ENCODE measurements at places on chromosomes 4 and X.
A peak's percentile ranks its signal among the peaks of the same experiment; 100 is the strongest.

- DNase-seq, result peak; percentile 44
Measured at GRCh38 chr4:159191989-159192388, 89.1 kb downstream of the RAPGEF2 start.

DNA sequence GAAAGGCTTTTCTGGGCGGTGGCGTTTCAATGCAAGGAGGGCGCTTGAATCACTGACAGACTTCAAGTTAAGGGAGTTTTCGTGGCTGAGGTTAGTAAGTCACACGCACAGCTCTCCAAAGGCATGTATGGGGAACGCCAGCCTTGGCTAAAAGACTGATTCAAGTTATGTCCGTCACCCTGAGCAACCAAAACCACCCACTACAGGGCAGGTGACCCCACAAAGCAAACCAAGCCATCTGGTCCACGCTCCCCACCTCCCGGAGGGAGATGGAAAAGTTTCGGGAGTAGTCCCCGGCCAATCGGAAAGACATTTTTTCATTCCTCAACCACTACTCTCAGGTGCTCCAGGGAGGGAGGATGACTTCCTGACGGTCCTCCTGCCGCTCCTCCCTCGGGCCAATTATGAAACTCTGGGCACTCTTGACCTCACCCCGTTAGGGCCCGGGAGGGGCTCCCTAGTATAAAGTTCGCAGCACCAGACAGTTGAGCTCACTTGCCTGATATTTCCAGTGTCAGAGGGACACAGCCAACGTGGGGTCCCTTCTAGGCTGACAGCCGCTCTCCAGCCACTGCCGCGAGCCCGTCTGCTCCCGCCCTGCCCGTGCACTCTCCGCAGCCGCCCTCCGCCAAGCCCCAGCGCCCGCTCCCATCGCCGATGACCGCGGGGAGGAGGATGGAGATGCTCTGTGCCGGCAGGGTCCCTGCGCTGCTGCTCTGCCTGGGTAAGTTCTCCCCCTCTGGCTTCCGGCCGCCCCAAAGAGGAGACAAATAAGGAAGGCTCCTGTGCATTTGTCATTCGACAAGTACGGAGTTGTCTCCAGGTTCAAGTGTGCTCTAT lies at the start of gene EREG:
TSS of gene EREG (plus strand) at position 494 of the 840 bp plus-strand sequence. CDS start at position 658, 164 bp downstream.
- DNase-seq, result peak; percentile 3

DNA sequence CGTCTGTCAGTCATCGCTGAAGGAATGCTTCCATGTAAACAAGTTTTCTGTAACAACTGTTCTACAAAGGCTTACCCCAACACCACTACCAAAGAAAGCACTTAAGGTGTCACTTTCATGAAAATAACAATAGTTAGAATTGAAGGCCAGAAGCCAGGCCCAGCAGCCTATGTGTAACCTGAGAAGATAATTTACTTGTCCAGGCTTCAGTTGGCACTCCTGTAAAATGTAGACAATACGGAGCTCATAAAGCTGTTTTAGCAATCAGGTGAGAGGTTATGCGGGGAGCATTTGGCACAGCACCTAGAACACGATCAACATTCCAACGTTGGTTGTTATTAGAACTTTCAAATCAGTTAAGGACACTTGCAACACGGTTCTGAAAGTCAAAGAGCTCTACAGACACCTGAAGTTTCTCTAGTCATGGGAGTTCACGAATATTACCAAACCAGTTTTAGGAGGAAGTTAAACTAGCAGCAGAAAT lies 15.7 kb downstream of the ADGRA3 start:
- DNase-seq, result no peak

- DNase-seq, result no peak
Measured at GRCh38 chr4:60611762-60612496, 588.2 kb upstream of the ADGRL3 start.

- DNase-seq, result peak; percentile 12
Measured at GRCh38 chr4:163484906-163485305, 9.6 kb upstream of the TMA16 start.

GRCh38 chr4:1711055-1711570 lies 1.0 kb downstream of the SLBP start:
- DNase-seq, result no peak

GRCh38 chr4:70945046-70945445 lies 42.9 kb downstream of the MOB1B start:
- DNase-seq, result no peak

DNA sequence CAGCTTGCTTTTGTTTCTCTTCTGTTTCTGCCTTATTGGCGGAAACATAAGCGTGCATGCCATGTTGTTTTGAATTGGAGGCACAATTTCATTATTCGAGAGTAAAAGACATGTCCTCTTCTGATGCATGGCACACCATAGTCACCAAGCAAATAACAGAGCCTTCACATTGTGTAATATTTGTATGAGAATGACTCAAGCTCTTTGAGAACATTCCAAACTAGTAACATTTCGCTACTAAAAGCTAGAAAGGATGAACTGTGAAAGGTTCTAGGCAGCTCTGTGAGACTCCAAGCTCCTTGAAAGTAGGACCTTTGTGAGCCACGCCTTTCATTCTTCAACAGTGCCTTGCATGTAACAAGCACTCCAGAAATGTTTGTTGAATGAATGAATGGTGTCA lies 9.2 kb upstream of the ANXA3 start:
- DNase-seq, result peak; percentile 54

- DNase-seq, result no peak
Measured at GRCh38 chrX:48461830-48462229, 8.2 kb downstream of the SLC38A5 start.

DNA sequence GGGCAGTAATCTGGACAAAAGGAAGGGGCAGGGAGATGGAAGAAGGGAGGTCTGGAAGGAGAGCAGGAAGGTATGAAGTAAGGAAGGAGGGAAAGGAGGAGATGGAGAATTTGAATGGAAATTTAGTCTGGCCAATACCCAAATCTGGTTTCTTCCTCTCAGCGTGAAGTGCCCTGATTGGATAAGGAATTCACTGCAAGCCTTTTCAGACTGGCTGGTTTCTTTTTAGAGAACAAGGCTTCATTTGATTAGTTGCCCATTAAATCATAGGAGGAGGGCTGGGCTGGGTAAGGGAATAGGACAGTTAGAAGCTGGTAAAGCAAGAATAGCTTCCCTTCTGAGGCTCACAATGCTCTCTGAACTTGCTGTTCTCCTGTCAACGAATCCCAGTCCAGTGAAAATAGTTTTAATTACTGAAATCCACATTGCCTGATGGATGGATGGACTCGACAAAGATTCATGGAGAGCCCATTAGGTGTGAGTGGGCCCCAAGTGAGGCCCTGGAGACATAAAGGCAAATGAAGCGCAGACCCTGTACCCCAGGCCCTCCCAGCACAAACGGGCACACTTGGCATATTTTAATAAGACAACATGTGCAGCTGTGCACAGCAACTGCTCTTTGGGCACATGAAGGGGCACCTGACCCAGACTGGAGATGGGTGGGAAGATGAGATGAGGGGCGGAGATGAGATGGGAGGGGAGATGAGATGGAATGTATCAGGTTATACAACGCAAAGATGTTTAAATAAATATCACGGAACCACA lies 347.1 kb upstream of the GATB start:
- DNase-seq, result no peak

DNA sequence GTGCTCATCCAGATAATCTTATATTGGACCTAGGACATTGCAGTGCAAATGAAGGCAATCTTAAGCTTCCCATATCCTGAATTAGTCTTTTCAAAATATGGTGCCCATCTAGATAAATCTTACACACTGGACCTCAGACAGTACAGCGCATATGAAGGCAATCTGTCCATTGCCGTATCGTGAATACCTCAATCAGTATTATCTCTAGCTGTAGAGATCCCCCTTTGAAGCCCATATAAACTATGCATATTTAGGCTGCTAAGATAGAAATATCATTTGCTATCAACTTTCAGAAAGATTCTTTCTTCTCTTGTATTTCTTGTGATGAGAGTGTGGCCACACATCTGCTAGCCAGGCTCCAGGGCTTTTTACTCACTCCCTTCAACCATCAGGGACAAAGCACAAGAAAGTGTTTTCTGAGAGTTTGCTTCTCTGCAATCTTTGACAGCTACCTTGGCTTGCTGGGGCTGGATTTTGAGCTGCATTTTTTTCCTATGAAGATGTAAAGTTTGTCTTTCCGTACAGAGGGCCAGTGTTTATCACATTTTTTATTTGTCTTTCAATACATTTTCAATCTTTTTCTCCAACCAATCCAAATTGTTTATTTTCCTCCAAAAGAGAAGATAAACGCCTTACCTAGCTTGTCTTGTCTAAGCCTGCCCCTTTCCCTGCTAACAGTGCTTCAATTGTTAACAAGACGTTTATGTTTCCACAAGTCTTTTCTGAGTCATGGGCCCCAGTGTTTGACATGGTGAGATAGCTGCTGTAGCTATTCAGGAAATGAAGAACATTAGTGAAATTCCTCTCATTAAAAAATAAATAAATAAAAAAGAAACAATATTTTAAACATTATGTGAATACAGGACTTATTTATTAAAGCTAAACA lies 57.6 kb upstream of the FAT1 start:
- no peak for DNase-seq

DNA sequence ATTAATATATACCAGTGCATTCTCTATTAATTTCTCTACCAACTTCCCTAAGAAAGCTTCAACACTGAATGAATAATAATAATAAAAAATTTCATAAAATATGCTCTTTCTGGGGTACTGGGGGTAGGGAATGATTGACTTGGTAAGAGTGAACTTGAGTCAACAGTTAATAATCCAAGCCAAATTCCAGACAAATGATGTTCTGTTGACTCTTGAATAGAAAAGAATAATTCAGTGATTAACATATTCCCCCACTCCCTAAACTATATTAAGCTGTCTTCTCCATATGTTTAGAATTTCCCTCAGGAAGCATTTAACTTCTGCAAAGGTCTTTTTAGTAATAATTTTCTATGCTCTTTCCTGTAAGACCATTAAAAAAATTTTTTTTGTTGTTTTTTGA lies 12.3 kb downstream of the PGRMC2 start:
- DNase-seq, result peak; percentile 23

GRCh38 chr4:165894159-165894558 lies 21.1 kb downstream of the TLL1 start:
- no peak for DNase-seq

- no peak for DNase-seq
Measured at GRCh38 chrX:105664243-105664642, 158.1 kb upstream of the NRK start.

DNA sequence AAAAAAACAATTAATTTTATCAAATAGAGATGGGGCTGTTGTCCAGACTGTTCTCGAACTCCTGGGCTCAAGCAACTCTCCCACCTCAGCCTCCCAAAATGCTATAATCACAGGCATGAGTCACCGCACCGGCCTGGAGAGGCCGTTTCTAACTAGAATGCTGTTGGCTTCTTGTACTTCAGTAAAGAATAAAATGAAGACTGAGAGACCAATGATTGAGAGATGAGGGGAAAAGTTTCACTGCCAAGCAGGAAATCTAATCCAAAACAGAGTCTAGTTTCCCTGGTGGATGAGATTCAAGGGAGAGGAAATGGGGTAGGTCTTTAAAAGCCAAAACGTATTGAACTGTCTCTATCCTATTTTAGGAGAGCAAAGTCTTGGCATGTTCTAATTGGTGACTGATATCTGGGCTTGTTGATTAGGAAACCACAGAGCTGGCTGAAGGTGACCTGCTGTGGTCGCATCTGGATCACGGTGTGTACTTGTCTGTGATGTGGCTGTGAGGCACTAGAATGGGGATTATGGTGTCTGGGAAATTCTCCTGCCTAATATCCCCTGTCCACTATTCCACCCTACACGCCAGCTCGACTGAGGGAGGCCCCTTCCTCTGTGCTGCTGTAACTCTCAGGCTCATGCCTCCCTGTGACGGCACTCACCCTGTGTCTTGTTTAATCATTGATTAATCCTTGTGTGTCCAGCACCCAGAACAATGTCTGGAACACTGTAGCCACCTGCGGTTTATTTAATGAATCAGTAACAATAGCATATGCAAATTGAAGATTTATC lies 15.0 kb upstream of the TRIM2 start:
- no peak for DNase-seq

- no peak for DNase-seq
Measured at GRCh38 chrX:105745863-105746262, 76.5 kb upstream of the NRK start.

All from AG08395 (cell line).